ENCODE measurements at places on chromosomes 2 and 18.

- DNase-seq = no peak
These were observed 26.1 kb downstream of the DGUOK start for GRCh38 chr2:73952499-73953446.

- DNase-seq = no peak
These were observed 49.4 kb upstream of the STON1 start for GRCh38 chr2:48480526-48480925.

DNA sequence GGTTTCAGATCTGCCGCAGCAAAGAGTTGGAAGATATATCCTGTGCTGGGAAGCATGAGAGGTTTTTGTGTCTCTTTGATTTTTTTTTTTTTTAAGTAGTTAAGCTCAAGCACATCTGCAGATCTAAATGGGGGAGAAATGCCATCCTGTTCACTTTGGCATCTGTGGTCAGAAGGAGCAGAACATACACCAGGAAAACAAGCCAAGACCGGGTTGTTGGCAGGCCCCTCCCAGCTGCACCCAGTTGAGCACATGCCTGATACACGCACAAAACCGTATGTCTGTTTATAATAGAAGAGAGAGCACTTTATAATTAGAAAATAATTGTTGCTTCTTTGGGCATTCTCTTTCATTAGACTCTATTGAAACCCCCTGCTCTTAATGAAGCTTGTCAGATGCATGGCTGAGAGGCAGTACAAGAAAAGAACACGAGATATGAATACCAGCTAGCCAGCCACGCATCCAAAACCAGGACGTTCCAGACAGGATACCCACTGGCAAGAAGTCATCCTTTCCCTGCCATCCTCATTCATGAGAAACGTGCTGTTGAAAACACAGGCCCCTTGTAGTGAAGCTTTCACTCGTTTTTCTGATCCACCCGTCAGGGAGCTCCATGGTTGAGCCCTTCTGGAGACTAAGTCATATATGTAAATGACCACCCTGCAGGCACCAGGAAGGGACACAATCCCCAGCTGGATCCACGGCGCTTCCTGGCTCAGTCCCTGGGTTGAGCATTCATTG is 152.2 kb downstream of the ALPK2 start:
- no peak for DNase-seq

- DNase-seq = no peak
These were observed 46.0 kb downstream of the CCDC195 start for GRCh38 chr2:224670203-224670602.

DNA sequence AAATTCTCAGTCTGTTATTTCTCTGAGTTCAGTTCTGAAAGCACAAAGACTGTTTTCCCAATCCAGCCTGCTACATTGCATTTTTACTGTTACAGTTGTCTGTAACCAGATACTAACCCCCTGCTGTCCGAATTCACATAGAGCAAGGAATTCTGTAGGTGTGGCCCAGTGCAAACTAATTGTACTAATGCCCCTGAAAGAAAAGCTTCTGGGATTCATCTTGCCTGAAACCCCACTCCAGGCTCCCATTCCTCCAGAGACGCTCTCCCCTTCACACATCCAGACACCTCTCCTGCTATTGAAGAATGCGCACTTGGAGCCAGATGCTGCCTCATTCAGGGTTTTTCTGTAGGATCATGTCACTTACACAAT is 127.0 kb downstream of the TTC32 start:
- DNase-seq = no peak

- DNase-seq = no peak
These were observed 352.1 kb downstream of the RBM43 start for GRCh38 chr2:150909613-150910012.

GRCh38 chr2:57141269-57141668 is 905.3 kb upstream of the VRK2 start:
- DNase-seq = no peak

DNA sequence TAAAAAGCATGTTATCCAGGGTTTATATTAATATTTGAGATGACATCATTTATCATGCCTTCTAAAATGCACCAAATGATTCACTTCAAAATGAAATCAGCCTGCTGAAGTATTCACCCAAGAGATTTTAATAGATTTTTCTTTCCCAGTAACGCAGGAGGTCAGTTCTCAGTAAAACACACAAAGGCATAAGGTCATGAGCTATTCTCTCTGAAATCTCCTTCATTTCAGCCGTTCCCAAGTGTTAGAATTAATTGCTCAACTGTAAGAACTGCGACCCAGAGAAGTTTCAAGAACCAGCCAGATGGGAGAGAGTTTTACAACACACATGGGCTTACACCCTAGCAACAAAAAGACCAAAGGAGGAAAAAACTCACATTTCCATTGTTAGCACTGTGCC is 84.2 kb upstream of the PHLPP1 start:
- DNase-seq = no peak

Measured in stimulated activated CD4-positive, alpha-beta T cell treated with anti-CD3 and anti-CD28 coated beads, Interleukin-4, amount 100 ng/mL, for 48 hours (primary cell).